Mesothelial cell of epicardium (in vitro differentiated cells): ENCODE measurements at places on chromosomes 5 and 9. TPM values are rescaled to one million over a fixed set of nuclear protein-coding genes. Genes with fewer than 3 reads are reported as not detected.

Gene IFNA21
- not detected in 3 replicates for total RNA-seq

DNA sequence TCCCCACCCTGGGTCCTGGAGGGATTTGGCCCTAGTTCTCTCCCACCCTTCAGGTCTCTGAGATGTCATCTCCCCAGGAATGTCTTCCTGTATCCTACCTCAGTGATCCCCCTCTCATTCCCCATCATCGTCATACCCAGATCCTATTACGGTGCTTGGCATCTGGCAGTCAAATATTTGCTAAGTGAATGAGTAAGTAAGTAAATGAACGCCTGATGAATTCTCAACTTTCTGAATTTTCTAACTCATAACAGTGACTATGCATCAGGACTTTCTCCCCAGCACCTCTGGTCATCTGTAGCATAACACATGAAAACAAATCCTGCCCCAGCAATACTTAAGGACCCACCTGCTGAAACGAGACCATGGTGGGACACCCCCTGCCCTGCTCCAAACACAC lies 244.2 kb downstream of the EBF1 start:
- no peak for DNase-seq
- peaks cover 60% of the 10 kb centered on the region for H3K27me3 ChIP-seq
- H3K4me1 ChIP-seq = no peaks in the 10 kb centered on the region
- no peak overlapping the region for H3K4me3 ChIP-seq

Gene TPPP
- total RNA-seq = 0.16 to 0.24 TPM (median 0.18 TPM) in 3 replicates

Gene NEUROG1
- total RNA-seq = not detected in 3 replicates

DNA sequence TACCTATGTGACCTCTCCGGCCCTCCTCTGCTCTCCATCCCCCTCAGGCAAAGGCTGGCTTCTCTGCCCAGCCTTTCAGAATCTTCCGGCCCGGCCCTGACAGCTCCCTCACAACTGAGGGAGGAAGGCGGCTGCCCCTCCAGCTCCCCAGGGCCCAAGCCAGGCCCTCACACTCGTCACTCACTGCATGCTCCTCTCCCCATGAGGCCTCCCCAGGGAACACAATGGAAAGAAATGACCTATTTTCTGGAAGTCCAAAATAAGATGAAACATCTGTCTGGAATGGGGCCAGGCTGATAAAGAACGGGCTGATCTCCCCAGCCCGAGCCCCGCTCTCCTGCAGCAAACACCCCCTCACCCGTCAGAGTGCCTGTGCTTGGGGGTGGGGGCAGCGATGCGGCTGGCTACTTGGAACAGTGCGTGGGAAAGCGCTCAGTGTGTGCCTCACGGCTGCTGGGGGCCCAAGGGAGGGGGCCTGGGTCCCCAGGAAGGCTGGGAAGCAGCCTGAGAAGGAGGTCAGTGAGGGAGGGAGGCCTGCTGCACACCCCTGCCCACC lies 11.3 kb downstream of the PDGFRB start:
- H3K27ac ChIP-seq = peak overlapping the region; percentile 100
- H3K4me1 ChIP-seq = peaks cover 60% of the 10 kb centered on the region
- H3K36me3 ChIP-seq = no peaks in the 10 kb centered on the region
- peak; percentile 63 for DNase-seq
- H3K4me3 ChIP-seq = peak overlapping the region; percentile 48

DNA sequence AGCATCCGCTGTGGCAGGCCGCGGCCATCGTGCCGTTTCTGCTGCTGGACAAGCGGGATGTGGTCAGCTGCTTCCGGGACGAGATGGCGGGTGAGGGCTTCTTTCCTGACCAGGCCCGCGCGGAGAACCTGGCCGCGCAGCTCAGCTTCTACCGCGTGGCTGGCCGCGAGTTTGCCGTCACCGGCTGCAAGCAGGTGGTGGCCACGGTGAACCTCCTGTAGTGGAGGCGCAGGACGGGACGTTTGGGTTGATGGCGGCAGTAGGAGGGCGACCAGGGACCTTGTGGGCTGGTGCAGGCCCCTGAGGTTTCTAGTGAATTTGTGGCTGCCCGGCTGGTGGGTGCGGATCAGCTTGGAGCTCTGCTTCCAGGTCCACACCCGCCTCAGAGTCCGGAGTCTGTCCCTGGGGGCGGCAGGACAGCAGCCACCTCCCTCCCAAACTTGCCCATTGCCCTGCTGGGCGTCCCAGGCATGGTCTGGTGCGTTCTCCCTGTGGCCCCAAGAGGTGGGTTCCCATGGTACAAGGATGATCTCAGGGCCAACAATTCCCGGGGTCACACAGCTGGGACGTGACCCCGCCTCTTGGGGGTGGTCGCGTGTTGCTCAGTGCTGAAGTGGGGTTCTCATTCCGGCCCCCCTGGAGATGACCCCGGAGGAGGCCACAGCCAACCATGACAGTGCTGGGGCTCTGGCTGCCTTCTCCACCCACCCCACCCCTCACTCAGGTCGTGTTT lies 2.4 kb downstream of the TOR4A start:
- peaks cover 19% of the 10 kb centered on the region for H3K27me3 ChIP-seq
- no peaks in the 10 kb centered on the region for H3K36me3 ChIP-seq
- peak overlapping the region; percentile 10 for H3K4me3 ChIP-seq
- no peak overlapping the region for H3K27ac ChIP-seq

DNA sequence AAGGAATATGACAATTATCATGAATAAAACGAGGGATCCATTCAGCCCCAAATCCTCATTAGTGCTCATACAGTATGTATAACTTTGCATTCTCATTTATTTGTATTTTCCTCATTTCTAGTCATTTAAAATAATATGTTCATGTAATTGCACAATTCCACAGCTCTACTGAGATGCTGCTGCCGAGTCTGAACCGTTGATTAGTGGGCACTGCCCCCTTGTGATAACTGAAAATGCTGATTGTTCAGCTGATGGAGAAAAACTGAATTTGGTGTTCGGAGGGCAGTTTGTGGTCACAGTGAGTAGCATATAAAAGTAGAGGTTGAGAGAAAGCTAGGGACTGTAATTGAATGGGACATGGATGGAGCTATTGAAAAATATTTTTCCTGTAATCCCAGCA lies 12.2 kb upstream of the GPR151 start:
- peaks cover 8% of the 10 kb centered on the region for H3K27me3 ChIP-seq
- no peak overlapping the region for H3K27ac ChIP-seq
- DNase-seq = no peak
- H3K4me1 ChIP-seq = peaks cover under 1% of the 10 kb centered on the region
- no peak overlapping the region for H3K4me3 ChIP-seq

DNA sequence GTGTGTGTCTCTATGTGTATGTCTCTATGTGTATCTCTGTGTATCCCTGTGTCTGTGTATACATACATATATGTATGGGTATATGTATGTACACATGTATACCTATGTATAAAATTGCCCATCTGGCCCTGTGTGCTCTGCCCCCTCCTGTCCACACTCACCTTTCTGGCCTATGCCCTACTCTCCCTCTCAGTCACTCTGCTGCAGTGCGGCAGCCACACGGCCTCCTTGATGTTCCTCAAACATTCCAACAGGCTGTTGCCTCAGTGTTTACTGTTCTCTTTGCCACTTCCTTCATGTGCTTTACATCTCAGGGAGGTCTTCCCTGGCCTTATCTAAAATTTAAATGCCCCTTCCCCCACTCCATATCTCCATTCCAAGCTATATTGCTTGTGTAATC lies 18.3 kb upstream of the RNF180 start:
- H3K4me3 ChIP-seq = no peak overlapping the region
- H3K27ac ChIP-seq = no peak overlapping the region
- H3K36me3 ChIP-seq = no peaks in the 10 kb centered on the region
- DNase-seq = no peak
- H3K27me3 ChIP-seq = peaks cover 1% of the 10 kb centered on the region

DNA sequence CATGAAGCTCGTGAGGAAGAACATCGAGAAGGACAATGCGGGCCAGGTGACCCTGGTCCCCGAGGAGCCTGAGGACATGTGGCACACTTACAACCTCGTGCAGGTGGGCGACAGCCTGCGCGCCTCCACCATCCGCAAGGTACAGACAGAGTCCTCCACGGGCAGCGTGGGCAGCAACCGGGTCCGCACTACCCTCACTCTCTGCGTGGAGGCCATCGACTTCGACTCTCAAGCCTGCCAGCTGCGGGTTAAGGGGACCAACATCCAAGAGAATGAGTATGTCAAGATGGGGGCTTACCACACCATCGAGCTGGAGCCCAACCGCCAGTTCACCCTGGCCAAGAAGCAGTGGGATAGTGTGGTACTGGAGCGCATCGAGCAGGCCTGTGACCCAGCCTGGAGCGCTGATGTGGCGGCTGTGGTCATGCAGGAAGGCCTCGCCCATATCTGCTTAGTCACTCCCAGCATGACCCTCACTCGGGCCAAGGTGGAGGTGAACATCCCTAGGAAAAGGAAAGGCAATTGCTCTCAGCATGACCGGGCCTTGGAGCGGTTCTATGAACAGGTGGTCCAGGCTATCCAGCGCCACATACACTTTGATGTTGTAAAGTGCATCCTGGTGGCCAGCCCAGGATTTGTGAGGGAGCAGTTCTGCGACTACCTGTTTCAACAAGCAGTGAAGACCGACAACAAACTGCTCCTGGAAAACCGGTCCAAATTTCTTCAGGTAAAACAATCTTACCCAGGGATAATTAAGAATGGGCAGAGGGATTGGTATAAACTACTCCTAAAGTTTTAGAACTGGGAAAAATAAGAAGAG lies 12.9 kb downstream of the ITGA1 start:
- no peaks in the 10 kb centered on the region for H3K27me3 ChIP-seq
- H3K27ac ChIP-seq = peak overlapping the region; percentile 97
- H3K4me1 ChIP-seq = peaks cover 54% of the 10 kb centered on the region
- DNase-seq = no peak
- H3K36me3 ChIP-seq = peaks cover 3% of the 10 kb centered on the region
- H3K4me3 ChIP-seq = peak overlapping the region; percentile 92

GRCh38 chr5:73591102-73591695 lies 25.7 kb downstream of the UTP15 start:
- peaks cover 9% of the 10 kb centered on the region for H3K27me3 ChIP-seq
- no peaks in the 10 kb centered on the region for H3K36me3 ChIP-seq
- H3K27ac ChIP-seq = no peak overlapping the region
- no peaks in the 10 kb centered on the region for H3K4me1 ChIP-seq
- no peak overlapping the region for H3K4me3 ChIP-seq
- DNase-seq = no peak

Gene PANK3
- total RNA-seq = 88.3 to 94.5 TPM (median 90.7 TPM) in 3 replicates

DNA sequence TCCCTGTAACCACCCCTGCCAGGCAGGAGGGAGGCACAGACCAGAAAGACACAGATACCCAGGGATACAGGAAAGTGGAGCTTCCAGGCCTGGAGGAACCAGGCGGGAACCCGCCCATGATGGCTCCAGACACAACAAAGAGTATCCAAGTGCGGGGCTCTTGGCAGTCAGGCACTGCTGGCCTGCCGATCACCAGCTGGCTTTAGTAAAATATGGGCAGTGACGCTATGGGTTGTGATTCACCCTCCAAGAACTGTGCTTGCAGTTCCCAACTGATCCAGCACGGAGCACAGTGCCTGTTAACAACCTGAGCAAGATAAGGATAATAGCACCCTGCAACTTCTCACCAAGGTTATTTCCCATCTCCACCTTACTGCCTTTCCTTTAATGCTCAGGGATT lies 463.3 kb downstream of the IRX1 start:
- H3K36me3 ChIP-seq = peaks cover 2% of the 10 kb centered on the region
- DNase-seq = no peak
- peaks cover 6% of the 10 kb centered on the region for H3K27me3 ChIP-seq
- no peak overlapping the region for H3K4me3 ChIP-seq
- H3K4me1 ChIP-seq = peaks cover 2% of the 10 kb centered on the region

DNA sequence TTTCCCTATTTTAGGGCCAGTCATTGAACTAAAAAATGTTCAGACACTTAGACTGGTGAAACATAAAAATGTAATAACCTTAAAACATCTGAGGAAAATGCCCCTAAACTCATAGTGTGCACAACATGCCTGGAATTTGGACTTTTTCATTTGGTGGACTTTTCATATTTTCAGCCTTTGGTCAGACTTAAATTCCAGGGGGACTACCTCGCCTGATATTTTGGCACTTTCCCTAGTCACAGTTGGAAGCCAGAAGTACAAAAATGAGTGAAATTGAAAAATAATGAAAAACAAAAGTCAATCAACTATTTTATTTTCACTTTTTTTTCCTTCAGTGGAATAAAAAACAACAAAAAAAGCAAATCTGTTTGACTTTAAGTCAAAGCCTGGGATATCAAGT lies 256.2 kb downstream of the ACTL7B start:
- H3K27me3 ChIP-seq = peaks cover 24% of the 10 kb centered on the region
- no peak overlapping the region for H3K4me3 ChIP-seq
- H3K27ac ChIP-seq = no peak overlapping the region
- no peak for DNase-seq
- H3K4me1 ChIP-seq = peaks cover 5% of the 10 kb centered on the region

Gene CARD19
- 19.4 to 22.6 TPM (median 20.1 TPM) in 3 replicates for total RNA-seq

DNA sequence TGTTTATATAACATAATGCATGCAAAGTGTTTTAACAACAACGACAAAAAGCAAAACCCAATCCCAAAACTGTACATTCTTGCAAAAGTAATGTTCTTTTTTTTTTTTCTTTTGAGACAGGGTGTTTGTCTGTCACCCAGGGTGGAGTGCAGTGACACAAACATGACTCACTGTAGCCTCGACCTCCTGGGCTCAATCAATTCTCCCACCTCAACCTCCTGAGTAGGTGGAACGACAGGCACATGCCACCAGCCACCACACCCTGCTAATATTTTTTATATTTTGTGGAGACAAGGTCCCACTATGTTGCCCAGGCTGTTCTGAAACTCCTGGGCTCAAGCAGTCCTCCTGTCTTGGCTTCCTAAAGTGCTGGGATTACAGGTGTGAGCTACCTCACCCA lies 13.6 kb upstream of the HAVCR1 start:
- no peaks in the 10 kb centered on the region for H3K27me3 ChIP-seq
- no peak for DNase-seq
- H3K4me1 ChIP-seq = no peaks in the 10 kb centered on the region

DNA sequence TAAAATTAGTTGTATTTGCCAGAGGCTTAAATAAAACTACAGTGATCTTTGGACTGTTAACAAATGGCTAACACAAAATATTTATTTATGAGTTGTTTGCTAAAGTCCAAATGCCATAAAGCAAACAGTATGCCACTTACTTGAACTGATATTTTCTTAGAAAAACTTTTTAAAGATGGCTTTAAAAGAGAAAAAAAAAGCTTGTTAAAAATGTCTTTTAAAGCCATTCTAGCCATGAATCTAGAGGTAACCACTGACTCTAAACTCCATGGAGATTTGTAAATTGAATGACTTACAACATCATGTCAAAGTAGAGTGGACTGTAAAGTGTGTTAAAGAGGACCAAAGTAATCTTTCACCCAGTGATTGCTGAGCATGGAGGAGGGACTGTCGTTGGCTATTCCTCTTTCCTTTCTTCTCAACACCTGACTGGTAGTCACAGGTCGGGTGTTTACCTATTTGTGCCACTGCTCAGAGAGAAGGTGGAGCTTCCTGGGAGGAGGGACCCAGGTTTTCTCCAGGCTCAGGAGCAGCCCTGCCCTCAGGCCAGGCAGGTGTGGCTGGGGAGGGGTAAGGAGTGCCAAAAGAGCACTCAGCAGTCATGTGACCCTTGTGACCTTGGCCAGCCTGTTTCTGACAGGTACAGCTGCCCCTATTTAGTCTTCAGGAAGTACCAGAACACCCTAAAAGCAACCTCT lies 69.1 kb upstream of the TJP2 start:
- no peaks in the 10 kb centered on the region for H3K27me3 ChIP-seq
- no peaks in the 10 kb centered on the region for H3K36me3 ChIP-seq
- H3K27ac ChIP-seq = no peak overlapping the region

Gene SARDH
- 11.8 to 13.9 TPM (median 12.9 TPM) in 3 replicates for total RNA-seq

Gene CCNO
- 0.20 to 0.80 TPM (median 0.45 TPM) in 3 replicates for total RNA-seq
